ENCODE measurements at places on chromosomes 11 and 22.

DNA sequence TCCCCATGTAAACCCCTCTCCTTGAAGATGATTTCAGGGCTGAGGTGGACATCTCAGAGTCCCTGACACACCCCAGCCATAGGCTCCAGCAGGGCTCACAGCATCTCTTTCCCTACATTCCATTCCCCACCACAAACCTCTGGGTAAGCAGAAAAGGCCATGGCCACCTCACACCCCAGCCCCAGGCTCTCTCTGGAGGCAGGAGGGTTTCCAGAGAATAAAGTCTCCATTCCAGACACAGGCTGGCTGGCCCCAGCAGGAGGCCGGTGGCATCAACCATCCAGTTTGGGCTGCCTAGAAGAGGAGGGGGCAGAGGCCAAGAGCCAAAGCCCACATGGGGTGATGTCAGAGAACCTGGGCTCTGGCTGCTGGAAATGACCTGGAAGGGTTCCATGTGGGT is 61.4 kb downstream of the TP53I11 start:
- DNase-seq, result no peak

DNA sequence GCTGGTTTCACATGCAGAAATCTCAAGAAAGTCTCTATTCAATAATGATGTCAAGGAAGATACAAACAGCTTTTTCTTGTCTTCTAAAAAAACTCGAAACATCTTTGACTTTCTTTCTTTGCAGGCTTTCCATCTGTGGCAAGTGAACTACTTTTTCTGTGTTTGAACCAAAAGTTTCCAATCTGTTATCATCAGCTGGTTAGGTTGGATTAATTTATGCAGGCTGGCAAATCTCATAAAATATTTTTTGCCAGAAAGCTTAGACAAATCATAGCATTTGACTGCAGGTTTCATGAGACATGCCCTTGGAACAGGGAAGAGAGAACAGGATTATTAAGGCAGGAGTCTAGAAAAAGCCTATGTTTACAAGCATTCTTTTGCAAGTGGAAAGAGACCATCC is 86.1 kb upstream of the ARHGAP42 start:
- DNase-seq, result no peak

DNA sequence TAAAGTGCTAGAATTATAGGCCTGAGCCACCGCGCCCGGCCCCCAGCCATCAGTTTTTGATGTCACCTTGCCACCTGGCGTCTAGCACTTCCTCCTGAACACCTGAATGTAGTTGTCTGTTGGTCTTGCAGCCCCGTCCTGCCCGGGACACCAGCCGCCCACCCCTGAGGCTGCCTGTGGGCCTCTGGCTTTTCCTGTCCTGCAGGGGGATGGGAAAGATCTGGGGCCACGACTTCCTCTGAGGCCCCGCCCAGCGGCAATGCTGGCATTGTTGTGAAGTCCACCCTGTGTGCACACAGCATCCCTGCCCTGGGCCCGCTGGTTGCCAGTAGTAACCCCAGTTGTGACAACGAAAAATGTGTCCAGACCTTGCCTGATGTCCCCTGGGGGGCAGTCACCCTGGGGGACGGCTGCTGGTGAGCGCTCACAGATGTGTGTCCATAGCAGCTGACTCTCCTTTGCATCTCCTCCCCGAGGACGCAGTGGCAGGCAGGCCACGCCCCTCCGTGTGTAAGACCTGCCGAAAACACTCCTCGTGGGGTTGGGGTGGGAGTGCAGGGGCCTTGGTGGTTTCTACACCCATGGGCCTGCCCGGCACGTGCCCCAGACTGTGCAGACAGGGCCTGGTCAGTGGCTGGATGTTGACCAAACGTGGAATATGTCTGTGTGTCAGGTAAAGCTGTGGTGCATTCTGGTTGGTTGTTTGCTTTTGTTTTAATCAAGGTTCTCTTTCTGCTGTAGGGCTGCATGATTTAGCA is 6.8 kb downstream of the SELENOO start:
- no peak for DNase-seq

DNA sequence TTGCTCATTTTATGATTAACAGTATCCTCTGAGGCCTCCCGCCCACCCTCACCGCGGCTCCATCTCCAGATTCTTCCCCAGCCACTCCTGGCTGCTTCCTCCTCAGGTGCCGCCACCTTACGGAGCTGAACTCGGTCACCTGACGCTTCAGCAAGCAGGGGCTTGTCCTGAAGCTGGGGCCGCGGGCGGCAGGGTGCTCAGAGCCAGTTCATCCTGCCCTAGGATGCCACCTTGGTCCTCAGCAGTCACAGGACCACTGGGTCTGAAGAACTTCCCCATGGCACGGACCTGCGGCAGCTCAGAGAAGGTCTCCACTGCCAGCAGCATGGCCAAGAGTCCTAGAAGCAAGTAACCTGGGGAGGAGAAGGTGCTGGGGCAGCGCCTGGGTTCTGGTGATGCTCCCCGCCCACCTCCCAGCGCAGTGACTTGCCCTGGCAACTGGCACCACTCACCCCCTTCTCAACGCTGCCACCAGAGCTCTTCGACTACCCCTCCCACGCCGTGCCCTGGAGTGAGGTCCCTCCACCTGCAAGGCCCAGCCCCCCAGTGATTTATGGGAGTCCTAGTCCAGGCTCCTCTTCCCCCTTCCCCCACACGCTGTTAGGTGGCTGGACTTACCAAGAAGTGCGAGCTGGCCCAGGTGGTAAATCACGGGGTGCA is 2.6 kb downstream of the KCNK7 start:
- no peak for DNase-seq

DNA sequence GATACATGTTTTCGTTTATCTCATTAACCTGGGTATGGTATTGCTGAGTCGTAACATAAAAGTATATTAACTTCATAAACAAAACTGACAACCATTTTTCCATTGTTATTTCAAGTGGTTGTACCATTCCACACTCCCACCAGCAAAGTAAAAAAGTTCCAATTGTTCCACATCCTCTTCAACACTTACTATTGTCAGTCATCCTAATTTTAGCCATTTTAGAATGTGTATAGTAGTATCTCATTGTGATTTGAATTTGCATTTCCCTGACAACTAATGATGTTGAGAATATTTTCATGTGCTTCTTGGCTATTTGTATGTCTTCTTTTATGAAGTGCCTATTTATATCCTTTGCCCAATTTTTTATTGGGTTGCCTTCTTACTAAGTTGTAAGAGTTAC is 10.5 kb upstream of the CD3E start:
- no peak for DNase-seq

- no peak for DNase-seq
Measured at GRCh38 chr11:76615950-76616349, 54.6 kb downstream of the LRRC32 start.

- no peak for DNase-seq
Measured at GRCh38 chr11:116986521-116987105, 111.6 kb downstream of the SIK3 start.

DNA sequence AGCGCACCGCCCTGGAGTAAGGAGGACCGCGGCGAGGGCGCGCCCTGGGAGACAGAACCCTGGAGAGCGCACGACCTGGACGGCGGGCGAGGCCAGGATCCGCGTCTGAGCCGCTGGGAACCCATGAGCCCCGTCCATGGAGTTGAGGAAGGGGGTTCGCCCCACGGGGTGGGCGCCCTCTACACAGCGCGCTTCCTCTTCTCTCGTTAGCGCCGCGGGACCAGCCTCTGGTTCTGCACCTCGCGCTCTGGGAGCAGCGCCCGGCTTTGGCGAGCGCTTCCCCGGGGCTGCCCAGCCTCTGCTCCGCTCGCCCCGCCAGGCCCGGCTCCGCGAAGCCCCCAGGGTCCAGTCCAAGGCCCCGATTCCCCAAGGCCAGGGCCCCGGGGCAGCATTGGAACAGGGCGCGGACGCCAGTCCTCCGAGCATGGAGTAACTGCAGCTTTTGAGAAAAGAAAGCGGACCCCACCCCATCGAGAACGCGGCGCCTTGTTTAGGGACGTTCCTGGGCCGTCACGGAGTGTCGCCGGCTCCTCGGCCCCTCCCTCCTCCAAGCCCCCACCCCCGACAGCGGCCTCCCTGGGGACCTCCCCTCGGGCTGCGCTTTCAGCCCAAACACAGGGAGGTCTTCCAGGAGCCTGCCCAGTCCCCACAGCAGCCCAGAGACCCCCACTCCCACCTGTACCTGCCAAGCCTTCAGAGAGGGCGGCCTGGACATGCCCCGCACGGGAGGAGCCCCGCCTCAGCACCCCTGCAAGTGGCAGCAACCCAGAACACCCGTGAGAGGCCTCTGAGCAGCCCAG is 56.2 kb downstream of the BRD1 start:
- no peak for DNase-seq

- DNase-seq, result no peak
Measured at GRCh38 chr22:45866126-45866645, 110.8 kb downstream of the WNT7B start.

DNA sequence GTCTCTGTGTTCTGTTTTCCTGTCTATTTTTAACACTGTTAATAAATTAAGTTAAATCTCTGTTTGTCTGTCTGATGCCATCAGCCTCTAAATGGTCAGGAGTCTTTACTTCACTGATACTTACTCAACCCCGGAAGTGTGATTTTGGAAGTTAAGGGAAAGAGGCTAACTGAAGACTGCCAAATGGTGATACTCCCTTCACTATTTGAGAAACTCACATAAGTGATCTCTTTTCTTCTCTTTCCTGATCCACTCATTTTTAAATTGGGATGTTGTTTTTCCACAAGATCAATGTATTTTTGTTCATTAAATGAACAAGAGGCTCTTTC is 389 bp upstream of the CASP12 start:
- DNase-seq, result no peak

DNA sequence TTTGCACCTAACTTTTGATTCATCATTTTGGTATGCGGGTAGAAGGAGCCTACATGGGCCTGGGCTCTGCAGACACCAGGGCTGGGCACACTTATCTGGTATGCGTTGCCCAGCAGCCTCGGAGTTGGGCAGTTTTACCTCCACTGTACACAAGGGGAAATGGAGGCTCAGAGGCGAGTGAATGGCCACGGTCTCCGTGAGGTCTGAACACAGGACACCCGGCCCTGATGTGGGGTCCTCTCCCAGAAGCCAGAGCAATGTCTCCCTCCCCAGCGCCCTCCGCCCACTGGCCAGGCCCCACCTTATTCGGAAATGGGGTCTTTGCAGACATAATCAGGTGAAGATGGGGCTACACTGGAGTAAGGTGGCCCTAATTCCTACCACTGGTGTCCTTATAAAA is 43.7 kb downstream of the OSBPL5 start:
- DNase-seq, result no peak

DNA sequence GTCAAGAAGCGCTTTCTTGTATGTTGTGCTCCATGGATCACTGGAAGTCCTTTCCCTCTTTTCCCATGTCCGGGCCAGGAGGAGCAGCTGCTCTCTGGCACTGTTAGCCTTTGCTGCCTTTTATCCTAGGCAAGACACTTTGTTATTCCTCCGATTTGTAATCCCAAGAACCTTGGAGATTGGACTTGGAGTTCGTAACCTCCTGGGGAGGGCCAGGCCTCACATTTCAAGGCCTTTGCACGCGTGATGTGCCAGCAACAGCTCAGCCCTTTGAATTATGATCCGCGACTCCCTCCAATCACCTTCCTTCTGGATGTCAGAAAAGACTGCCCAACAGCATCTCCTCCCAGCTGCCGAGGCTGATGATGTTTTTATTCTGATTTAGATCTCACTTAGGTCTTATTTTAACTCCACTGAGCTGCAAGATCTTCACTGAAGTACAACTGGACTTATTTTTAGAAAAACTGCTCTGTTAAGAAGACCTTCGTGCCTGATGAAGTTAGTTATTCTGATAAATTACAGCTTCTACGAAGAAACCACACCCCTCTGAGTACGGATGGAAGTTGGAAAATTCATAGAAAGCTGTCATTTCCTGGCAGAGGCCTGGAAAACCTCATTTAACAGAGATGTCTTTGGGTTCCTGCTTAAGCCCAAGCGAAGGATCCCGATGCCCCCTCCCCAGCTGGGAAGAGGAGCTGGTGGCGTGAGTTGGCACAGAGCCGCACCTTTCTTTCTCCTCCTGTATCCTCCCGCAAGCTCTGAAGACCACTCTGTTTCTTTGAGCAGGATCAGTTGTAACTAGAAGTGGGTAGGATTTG is 62.4 kb downstream of the PARVB start:
- DNase-seq, result no peak

DNA sequence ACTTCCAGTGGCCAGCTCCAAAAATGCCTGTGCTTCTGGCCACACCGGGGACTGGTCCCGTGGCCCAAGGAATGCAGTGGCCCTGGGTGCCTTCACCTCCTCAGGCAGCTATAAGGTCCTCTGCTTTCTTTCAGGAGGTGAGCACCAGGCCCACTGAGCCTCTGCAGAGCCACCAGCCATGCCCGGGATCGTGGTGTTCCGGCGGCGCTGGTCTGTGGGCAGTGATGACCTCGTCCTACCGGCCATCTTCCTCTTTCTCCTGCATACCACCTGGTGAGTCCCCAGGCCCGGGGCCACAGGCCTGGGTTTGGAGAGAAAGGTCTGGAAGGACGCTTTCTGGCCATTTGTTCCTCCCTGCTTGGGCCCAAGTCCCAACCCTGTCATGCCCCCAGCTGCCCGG is 32.5 kb upstream of the MYRF start:
- no peak for DNase-seq

DNA sequence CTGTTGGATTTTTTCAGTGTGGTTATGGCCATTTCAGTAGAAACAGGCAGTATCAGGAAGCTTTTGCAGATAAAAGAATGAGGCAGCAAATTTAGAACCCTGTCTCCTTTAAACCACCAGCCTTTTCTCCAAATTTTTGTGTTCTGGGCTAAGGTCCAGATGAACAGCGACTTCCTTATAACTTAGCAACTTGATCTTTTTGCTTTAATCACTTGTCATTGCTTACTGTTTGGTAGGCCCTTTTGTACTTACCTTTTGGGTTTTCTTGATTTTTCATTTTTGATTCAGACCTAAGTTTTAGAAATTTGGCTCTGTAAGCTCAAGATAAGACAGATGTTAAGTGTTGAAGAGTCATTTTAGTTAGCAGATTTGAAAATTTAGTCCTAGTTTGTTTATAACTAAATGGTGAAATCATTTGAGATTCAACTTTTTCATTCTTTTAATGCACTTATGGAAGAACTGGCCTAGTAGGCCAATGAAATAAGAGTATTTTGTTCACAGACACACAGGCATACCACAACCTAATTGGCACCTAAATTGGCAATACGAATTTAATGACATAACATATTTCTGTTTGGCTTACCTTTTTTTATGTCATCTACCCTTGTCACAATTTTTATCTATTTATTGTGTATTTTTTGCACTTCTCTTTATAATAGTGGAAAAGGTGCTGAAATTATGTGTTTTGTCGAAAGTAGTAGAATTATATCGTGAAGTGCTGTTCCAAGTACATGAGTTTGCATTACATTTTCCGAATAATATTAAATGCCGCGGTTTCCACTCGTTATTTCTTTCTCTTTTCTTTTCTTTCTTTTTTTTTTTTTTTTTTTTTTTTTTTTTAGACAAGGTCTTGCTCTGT is 2.1 kb downstream of the RTN3 start:
- DNase-seq, result no peak
